ENCODE measurements at places on chromosomes 4 and X.

- DNase-seq, result no peak
Measured at GRCh38 chr4:90122355-90122748, 4.8 kb upstream of the CCSER1 start.

- no peak for DNase-seq
Measured at GRCh38 chr4:118741301-118741855, 56.2 kb downstream of the METTL14 start.

DNA sequence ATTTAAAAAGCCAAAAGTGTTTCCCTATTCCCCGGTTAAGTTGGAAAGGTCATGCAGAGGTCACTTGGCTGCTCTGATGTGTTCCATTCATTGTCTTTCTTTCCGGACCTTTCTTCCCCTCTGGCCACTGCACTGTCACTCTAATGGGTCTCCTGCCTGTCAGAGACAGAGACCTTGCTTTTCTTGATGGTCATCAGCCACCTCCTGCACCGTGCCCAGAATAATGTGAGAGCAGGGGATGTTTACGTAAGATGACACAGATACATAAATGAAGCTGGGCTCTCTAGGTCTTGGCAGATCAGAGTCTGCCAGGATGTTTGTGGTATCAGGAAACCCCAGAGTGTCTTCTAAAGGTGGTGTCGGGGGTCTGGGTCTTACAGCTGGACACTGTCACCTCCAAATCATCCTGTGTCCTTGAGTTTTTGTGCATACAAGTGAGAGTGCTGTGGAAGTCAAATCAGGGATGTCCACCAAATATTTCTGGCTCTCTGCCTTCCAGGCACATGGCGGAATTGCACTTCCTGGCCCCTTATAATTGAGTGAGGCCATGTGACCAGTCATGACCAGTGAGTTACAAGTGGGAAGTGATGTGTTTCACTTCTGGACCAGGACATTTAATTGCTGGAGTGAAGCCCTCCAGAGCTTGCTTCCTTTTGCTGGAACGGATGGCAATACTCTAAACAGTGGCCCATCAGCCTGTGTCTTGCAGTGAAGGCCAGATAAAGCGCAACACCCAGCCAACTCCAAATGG lies 130.6 kb upstream of the ATP6AP2 start:
- no peak for DNase-seq

DNA sequence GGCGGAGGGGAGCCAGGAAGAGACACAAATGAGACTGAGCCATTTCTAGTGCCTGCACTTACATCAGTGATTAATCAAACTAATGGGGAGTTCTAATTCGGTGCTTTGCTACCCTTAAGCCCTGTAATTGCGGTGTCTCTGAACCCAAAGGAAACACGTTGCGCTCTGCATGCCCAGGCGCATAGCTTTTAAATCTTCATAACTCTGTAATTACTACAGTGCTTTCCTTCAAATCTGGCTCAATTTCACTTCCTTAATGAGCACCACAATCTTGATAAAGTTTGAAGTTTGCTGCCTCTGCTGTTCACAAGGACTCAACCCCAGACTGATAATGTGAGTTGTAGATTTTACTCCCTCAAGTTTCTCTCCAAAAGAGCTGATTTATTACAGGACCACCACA lies 5.7 kb upstream of the NHS start:
- no peak for DNase-seq

DNA sequence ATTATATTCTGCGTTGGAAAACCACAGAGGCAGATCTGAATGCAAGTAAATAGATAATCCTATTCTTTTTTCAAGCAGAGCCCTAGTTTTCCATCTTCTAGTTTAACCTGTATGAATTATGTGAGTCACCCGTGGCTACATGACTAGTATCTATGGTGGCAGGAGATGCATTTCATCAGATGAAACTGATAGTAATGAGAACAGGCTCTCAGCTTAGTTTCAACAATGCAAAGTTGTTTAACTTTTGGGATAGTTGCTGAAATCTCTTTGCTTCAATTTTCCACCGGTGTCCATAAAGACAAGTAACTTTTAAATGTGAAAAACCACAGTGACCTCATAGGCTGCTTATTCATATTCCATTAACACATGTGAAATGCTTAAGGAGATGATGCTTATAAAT lies 1317.4 kb upstream of the TENM3 start:
- DNase-seq, result no peak

GRCh38 chrX:154038656-154039055 lies 19.0 kb upstream of the IRAK1 start:
- DNase-seq, result no peak

GRCh38 chrX:135651647-135652295 lies 61.7 kb upstream of the CT45A1 start:
- no peak for DNase-seq

DNA sequence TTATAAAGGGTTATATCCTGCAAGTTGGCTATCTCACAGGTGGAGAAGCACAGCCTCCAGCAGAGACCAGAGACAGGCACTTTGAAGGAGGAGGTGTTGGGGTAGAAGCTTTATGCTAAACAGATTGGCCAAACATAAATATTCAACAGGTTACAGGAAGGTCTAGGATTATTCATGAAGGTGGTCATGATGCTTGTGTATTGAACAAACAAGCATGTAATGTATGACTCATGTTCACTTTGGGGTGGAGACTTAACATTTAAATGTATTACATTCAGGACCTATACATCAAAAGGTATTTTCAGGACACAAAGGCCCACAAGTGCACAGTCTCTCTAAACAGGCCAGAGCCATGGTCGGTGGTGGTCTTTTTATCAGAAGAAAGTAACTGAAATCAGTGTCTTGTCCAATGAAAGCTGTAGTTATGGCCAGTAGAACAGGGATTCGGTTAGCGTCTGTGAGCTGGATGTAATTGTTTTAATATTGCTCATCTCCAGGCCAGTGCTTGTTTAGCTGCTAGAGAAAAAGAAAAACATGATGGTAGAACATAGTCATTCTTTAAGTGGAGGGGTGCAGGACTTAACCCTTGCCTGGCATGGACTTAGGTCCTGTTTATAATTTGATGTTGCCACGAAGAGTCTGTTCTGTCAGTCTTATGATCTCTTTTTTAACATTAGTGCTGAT lies 555.2 kb upstream of the PCDH10 start:
- no peak for DNase-seq

- DNase-seq, result no peak
Measured at GRCh38 chr4:182150645-182151044, 92.6 kb upstream of the TENM3 start.

DNA sequence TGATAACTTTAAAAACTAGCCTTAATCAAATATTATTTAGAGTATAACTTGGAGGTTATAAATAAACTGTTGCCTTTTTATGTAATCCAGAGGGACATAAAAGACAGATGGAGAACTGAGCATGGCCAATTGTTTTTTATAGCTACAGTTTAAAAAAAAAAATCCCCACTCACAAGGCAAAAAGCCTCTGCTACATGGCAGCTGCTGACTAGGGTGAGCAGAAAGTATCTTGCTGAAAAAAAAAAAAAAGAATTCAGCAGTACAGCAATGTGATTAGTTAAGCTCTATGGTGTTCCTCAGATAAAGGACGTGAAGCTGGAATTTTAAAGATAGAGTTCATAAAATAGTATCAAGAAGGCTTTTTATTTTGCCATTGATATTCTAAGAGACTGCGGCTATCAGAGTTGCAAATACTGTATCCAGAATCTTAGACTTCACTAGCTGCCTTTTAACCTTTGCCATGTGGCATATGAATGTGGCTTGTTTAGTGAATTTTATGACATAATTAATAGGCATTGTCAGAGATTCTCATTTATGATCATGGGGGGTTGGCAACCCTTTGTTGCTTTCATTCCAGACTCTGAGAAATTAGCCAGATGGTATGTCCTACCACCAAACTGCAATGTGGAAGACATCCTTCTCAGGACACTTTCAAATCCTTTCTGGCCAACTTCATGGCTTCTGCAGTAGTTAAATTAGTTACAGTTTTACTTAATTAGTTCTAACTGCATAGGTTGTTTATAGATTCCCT lies 498.0 kb downstream of the STPG2 start:
- DNase-seq, result no peak

DNA sequence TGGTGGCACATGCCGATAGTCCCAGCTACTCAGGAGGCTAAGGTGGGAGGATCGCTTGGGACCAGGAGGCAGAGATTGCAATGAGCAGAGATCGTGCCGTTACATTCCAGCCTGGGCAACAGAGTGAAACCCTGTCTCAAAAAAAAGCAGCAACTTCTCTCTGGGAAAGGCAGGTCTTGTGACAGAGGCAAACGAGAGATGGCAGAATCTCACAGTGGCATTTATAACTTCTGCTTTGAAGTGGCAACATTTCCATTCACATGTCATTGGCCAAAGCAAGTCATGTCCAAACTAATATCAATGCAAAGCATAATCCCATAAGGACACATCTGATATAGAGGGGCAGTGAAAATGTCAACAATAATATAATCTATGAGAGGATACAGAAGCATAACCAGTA lies 79.8 kb downstream of the PPEF2 start:
- DNase-seq, result no peak

- DNase-seq, result no peak
Measured at GRCh38 chr4:86837691-86838503, 11.3 kb downstream of the SLC10A6 start.

GRCh38 chrX:109795682-109796081 lies 62.6 kb upstream of the ACSL4 start:
- no peak for DNase-seq

GRCh38 chr4:35970366-35970960 lies 273.9 kb downstream of the ARAP2 start:
- DNase-seq, result no peak

DNA sequence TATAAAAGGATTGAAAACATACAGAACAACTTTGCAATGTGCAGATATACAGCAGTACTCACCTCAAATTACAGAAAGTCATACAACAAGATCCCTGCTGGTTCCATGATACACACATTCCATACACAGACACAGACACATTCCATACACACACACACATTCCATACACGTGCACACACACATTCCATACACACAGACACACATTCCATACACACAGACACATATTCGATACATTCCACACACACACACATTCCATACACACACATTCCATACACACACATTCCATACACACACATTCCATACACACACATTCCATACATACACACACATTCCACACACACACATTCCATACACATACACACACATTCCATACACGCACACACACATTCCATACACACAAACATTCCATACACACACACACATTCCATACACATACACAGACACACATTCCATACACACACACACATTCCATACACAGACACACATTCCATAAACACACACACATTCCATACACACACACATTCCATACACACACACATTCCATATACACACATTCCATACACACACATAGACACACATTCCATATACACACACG lies 13.7 kb downstream of the LINC00632 start:
- no peak for DNase-seq

DNA sequence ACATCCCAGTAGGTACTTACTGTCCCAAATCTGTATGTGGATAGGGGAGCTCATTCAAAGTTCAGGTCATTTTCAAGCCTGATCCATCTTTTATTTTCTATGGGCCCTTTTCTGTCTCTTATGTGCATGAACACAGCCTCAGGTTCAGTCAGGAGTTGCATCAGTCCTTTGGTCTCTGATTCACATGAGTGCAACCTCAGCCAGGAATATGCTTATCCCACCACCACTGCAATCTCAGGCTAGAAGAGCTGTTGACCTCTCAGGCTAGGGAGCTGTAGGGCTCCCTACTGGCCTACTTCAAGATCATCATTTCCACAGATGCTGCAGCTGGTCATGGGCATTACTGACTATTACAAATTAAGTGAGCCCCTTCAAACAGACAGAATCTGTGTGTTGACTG lies 27.2 kb downstream of the AASDH start:
- DNase-seq, result no peak

DNA sequence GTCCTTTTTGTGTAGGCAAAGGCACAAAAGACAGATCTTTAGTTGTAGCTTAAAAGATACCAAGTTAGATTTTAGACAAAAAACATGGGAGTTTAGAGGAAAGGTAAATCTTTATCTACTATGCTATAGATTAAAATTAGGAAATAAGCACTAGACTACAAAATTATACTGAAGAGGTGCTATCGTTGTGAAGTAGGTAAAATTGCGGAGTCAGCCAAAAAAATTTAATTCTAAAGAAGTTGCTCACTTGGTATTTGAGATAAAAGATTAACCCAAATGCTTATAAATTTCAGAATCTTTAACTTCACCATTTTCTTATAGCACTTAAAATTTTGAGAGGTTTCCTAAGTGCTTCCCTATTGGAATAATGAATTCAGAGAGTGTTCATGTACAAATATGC lies 604.1 kb downstream of the GRXCR1 start:
- no peak for DNase-seq

- no peak for DNase-seq
Measured at GRCh38 chrX:154121207-154121606, 22.8 kb upstream of the OPN1LW start.

- DNase-seq, result no peak
Measured at GRCh38 chrX:43643201-43643600, 12.9 kb upstream of the MAOA start.

DNA sequence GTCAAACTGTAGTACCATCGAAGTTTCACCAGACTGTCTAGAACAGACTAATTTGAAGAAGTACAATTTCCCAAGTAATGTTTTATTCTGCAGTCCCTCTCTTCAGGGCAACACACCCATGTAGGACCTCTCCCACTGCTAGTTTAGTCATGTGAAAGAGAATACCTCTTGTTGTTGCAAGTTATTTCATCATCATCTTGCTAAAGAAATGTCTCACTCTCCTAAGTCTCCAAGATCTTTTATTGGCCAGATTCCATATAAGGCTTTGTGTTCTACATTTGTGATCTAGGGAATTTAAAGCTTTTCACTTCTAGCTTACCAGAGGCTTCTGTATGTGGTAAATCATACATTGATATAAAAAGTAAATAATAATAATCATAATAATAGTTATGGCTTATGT lies 745.3 kb upstream of the MAGEB2 start:
- DNase-seq, result no peak

DNA sequence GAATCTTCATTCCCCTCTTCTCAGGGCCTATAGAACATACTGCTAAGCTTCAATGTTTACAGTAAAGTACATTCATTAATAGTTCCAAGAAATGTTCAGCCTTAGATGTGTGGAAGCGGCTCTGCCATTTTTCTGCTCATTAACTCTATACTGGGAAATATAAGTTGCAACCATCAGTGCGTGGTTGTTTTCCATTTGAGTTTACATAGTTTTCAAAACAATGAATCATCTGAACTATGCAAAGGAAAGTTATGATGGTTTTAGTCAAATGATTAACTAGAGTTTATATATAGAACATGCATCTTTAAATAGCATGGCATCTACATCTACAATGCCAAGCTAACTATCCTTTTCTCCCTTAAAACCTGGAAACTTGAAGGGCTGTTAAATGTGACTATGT lies 29.6 kb downstream of the LEF1 start:
- no peak for DNase-seq
